GM23338 (cell line): ENCODE measurements at places on chromosomes 3 and 15.

GRCh38 chr3:146511402-146512134 lies 32.8 kb downstream of the PLSCR1 start:
- DNase-seq = no peak

DNA sequence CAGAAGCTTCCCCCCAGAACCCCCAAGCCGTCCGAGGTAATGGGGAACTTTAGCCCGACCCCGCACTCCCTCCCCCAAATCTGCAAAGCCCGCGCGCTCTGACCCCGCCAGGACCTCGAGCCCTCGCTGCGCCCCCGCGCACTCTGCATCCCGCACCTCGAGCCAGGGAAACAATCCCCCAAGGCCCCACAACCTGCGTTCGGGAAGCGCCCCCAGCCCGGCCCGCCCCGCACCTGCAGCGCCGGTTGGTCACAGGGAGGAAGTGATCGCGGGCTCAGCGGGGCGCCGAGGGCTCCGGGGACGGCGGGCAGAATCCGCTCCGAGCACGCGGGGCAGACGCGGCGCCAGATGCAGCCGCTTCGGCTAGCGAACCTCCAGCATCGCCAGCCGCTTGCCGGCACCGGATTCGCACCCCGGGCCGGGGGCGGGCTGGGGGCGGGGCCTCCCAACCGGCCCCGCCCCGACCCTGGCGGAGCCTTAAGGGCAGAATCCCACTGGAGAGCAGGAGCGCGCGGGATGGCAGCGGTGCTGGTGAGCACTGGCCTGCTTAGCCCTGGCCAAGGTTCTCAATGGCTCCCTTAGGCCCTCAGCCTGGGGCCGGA lies at the start of gene CAMKV:
Gene CAMKV, minus strand, starts transcription at position 382 of the 602 bp plus-strand sequence. CDS start 7,518 bp downstream, outside the sequence.
- DNase-seq = peak; percentile 80

DNA sequence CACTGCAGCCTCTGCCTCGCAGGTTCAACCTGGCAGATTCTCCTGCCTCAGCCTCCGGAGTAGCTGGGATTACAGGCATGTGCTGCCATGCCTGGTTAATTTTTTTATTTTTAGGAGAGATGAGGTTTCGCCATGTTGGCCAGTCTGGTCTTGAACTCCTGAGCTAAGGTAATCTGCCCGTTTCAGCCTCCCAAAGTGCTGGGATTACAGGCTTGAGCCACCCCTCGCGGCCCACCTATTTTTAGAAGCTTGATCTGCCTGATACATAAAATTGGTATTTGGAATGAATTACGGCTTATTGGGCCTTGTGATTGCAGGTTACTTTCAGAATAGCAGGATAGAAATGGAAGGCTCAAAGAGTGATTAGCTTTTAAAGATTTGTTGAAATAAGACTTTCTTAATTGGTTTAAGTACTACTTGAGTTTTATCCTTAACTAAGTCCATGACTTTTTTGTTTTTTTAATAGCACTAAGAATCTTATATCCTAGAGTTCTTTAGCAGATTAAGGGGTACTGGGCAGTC lies 25.0 kb downstream of the GMPS start:
- no peak for DNase-seq

DNA sequence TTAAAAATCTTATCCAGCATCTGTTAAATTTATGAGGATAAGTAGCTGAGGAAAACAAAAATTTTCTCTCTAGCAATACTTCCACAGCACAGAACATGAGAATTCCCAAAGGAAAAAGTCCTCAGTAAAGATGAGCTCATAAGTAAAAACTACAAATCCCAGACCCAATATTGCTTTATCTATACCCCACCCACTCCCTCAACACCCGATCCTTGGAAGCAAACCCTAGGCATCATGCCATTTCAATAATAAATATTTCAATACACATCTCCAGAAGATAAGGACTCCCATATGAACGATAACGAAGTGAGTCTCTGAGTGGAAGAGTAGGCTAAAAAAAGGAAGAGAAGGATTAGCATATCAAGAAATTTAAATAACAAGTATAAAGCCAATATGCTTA lies 8.3 kb upstream of the PRR20G start:
- no peak for DNase-seq

DNA sequence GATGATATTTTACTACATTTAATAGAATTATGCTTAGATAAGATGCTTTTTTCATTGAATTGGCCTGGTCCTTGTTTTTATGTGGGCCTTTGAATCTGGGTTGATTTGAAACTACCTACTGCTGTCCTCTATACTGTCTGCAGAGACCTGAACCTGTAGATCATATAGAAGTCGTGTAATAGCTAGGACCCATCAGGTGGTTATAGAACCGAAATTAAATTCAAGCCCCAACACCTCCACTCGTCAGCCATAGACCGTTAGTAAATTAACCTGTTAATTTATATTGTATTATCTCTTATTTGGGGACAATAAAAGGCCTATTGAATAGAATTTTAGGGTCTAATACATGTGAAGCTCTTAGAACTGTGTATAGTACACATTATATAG lies 108.4 kb downstream of the MBNL1 start:
- no peak for DNase-seq

DNA sequence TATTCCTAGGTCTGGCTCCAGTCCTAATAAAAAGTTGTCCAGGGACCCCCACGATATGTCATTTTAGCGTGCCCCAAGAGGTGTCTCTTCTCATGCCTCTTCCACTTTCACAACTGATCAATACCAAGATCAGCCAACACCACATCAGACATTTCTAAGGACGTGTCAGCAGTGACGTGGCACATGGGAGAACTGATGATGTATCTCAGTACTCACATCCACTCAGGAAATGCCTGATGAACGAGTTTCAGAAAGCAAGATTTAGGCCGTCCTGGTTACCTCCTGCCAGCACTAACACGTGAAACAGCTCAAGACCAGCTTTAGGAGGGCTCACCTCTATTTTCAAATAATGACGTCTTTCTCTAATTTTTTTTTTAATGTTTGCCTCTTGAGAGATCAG lies 19.6 kb downstream of the VGLL4 start:
- no peak for DNase-seq

GRCh38 chr3:64011685-64012084 lies 11.6 kb downstream of the PSMD6 start:
- DNase-seq = no peak

GRCh38 chr3:59658866-59659265 lies 609.0 kb upstream of the CFAP20DC start:
- no peak for DNase-seq

- peak; percentile 54 for DNase-seq
Observed at GRCh38 chr3:184361932-184362667, 590 bp downstream of the POLR2H start.

- DNase-seq = no peak
Observed at GRCh38 chr3:190534986-190535385, 21.1 kb downstream of the IL1RAP start.

DNA sequence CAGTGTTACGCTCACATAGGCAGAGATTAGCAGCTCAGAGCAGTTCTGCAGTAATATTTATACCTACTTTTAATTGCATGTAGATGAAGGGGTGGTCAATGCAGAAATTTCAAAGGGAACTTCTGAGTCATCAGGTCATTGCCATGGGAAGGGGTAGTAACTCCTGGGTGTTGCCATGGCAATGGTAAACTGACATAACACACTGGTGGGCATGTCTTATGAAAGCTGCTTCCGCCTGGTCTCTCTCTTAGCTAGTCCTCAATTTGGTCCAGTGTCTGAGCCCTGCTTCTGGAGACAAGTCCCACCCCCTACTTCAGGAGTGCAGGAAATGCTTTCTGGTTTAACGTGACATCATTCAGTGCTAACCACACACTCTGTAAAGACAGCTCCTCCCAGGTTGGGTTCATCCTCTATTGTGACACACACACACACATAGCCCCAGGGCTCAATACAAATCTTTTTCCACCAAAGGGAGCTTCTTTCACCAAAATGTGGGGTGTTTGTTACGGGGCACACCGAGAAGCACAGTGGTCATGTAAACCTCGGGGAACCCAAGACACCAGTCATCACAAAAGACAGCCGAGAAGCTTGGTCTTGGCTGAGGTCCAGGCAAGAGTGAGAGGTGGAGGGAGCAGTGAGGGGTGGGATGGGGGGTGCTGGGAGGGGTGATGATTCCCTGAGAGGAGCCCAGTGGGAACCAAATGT lies 74.5 kb downstream of the TLE3 start:
- no peak for DNase-seq

DNA sequence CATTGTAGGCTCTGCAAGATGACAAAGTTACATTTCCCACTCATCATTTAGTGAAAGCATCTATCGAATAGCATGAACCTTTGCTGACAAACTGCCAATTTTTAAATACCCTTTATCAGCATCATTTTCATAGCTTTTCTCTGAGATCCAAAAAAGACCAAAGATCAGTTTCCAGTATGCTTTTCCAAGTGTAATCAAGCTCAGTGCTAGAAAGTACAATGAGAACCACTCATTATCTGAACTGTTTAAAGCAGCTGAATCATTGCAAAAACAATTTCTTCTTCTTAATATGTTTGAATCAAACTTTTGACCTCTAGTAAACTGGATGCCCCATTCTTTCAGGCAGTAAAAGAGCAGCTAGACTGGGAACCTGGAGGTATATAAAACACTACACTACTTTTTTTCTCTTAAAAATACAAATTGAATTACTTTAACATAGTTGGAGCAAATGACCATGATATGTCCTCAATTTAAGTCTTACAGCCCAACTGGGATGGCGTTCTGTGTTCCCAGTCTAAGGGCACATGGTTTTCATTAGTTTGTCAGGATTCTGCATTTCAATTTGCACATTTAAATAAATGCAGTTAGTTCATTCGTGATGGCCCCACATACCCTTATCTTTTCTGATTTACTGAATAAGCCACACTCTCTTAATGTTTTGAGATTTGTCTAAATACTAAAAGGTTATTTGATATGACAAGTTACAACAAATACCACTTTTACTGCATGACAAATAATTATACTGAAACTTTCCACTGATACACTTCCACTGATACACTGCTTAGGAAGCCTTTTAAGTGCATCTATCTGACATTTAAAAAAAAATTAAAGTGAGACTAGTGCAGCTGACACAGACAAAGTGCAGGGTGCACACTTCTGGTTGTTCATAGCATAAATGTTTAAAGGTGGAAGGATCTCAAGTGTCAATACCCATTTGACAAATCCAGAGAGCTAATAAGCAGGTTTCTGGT lies 146.0 kb upstream of the FRMD4B start:
- no peak for DNase-seq

GRCh38 chr15:42848846-42849245 lies 71.7 kb downstream of the TTBK2 start:
- DNase-seq = no peak

DNA sequence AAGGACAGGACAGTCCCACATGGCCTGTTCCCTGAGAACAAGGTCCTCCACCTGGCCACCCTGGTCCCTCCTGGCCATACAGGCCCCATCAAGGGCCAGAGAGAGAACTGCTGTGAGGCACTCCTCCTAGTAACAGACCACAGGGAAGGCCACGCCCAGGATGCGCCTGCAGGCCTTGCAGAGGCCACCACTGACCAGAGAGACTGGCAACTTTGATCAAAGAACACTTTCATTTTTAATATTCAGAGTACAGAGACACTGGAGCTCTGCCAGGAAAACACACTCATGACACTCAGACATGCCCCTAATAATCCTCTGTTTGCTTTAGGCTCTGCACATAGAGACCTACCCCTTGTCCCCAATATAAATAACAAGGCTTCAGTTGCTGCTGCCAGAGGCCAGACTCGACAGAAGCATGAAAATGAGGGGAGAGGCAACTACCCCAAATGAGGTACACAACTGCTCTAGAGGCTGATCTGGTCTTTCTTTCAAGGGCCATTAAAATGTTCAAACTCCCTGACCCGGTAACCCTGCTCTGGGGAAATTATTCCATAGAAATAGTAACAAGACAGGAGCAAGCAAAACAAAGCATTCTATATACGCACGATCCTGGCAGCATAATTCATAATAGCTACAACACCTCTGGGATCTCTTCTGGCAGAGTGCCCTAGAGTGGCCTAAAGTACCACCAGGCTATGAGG lies 44.8 kb downstream of the CCDC12 start:
- DNase-seq = no peak

- DNase-seq = no peak
Observed at GRCh38 chr3:132554437-132554836, 42.6 kb upstream of the ACKR4 start.

DNA sequence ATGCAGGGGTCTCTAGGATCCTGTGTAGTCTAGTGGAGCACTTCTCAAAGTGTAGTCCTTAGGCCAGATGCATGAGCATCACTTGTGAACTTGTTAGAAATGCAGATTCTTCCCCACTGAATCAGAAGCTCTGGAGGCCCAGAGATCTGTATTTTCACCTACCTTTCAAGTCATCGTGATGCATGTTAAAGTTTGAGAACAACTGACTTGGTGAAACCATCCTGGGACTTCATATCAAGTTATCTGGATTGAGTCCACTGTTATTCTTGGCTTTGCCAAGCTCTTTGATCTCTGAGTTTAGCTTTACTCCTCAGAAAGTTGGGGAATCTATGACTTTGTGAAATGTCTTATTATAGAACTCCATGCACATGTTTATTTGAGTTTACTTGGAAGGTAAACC lies 78.5 kb downstream of the ARNT2 start:
- DNase-seq = no peak

GRCh38 chr3:111802163-111802625 lies 56.9 kb upstream of the PHLDB2 start:
- DNase-seq = no peak

- DNase-seq = no peak
Observed at GRCh38 chr15:74903676-74904075, 3.0 kb downstream of the FAM219B start.

DNA sequence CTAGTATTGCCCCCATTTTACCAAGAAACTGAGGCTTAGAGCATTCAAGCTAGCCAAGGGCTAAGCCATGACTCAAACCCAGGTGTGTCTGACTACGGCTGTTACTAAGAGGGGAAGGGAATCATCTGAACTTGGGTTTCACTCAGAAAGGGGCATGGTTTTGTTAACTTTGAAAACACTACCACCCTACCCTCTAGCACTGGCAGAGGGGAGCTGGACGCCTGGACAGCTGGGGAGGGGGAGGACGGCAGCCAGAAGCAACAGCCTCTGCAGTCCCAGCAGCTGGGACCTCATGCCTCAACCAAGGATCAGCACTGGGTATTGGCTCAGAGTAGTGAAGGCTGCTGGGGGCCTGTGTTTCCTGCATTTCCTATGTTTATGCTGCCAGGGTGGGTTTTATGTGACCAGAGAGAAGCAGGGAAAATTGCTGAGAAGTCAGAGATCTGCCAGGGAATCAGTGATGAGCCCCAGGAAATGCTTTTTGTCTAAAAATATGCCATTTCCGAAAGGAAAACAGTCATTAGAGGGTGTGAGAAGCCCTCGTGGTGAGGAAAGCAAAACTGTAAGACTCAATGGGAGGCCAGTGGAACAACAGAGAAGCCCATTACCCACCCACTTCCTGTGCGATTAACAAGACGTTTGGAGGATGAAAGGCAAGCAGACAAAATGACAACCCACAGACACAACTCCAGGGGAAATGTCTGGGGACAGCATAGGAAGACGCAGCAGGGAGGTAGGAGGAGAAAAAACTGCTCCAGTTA lies 41.2 kb downstream of the LIPC start:
- no peak for DNase-seq

GRCh38 chr15:94840794-94841783 lies 609.7 kb downstream of the MCTP2 start:
- peak; percentile 25 for DNase-seq

GRCh38 chr3:41424543-41425300 lies 225.4 kb downstream of the CTNNB1 start:
- DNase-seq = no peak

- no peak for DNase-seq
Observed at GRCh38 chr3:130517602-130518001, 625 bp downstream of the COL6A6 start.

GRCh38 chr3:123157209-123157597 lies 44.5 kb upstream of the SEC22A start:
- DNase-seq = no peak

GRCh38 chr15:101488300-101489164 lies 975 bp downstream of the PCSK6 start:
- peak; percentile 44 for DNase-seq

GRCh38 chr3:173395073-173395411 lies 2.5 kb upstream of the NLGN1 start:
- no peak for DNase-seq
